ENCODE measurements at places on chromosomes 5 and 9.

DNA sequence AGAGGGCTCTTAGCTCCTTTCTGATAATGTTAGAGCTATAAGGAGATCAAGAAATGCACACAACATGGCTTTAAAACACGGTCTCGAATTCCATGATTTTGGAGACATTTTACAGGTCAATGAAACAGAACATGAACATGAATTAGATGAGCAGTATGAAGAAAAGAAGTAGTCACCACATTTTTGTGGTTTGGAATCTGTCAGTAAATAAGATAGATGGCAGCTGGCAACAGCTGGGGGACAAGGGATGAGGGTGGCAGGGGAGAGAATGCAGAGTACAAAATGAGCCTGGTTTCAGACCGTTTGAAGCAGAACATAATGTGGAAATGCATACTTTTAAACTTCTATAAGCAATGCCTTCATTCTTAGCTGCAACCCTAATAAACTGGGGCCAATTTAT lies 107.1 kb downstream of the OXCT1 start:
- DNase-seq, result no peak

DNA sequence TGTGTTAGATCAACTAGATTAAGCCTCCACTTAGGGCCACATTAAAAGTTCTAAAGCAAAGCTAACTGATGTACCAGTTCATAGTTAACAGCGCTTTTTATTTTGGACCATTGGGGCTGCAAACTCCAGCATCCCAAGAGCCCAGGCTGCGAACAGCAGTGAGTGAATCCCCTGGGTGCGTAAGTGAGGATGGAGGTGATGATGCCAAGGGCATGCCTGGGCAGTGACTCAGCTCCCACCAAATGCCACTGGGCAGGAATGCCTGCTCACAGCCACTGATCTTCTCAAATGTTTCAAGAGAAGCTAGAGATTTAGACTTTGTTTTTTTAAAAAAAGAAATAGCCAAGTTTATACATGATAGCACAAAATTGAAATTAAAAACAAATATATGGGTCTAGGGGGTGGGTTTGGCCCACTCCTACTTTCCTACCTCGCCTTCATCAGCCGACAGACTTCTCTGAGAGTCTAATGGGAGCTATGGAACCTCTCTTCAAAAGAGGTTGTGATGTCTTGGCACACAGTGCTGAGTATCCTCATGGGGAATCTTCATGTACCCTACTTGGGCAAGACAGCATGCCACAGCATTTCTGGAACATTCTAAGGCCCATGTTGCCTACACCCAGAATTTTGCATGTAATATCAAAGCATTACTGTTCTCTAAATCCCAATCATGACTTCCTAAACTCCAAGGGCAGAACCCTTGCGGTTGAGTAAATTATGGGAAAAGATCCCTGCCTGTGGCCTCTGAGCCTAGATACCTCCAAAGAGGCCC lies 398.1 kb downstream of the EBF1 start:
- DNase-seq, result no peak

DNA sequence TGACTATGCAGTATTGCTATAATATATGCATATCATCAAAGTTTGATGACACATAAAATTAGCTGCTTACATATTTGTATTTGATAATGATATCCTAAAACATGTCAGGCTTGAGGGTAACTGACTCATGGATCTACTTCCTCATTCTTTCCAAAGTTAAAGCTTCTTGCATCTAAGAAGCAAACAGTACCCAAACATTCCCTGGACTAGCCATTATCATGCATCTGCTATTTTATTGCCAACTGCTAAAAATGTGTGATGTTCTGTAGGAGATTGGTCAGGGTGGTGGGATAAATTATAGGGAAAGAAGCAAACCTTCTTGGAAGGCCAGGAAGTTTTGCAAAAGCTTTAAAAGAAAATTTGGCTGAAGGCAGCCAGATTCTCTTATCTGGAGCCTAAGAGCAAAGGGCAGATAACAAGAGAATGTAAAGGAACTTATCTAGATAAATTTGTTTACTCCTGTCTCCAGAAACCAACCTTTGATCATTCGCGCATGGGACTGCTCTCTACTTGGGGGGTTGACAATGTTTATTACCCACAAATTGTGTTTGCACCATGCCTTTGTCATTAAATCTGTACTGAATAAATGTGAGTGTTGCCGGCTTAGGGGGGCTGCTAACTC lies 604.1 kb upstream of the TLE4 start:
- no peak for DNase-seq

DNA sequence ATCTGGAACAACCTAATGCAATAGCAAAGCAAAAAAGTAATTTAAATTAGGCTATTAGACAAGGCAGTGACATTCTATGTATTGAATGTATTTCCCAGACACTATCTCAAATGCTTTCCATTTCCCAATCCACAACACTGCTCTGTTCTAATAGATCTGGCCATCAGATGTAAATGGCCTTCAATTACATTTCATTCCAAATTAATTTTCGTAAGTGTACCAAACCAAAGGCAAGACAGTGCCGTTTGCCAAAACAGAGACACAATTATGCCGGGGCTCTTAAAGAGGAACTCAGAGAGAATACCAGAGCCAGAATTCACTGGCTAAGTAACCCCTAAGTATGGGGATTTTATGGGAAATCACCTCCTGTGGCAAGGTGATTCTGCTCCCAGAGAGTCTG lies 63.1 kb downstream of the GNAQ start:
- DNase-seq, result no peak

DNA sequence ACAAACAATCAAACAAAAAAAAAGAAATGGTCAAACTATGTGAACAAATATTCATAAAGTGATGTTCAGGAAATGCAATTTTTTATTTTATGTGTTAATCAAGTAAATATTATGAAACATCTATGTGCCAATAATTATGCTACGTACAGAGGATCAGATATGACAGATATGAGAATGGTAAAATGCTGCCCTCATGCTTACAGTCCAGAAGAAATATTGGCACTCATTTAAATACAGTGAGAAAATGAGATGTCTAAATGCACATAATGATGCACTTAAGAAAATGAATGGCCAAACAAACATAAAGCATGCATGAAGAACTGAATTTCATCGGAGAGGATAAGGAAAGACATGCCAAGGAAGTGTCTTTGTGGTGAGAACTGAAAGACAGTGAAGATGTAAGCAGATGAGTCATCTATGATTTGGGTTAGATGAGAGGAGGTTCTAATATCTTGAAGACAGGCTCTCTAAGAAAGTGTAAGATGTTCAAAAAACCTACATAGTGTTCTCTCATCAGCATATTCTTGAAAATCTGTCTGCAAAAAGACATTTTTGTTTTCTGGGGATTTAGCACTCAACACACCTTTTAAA lies 1231.1 kb upstream of the ACO1 start:
- no peak for DNase-seq

All from NCI-H1436 treated with DMSO at 0.1 percent for 48 hours (cell line).